Heart left ventricle (tissue), 16 donors: ENCODE measurements at places on chromosomes 6 and 20. TPM values are rescaled to one million over a fixed set of nuclear protein-coding genes. Genes with fewer than 3 reads are reported as not detected.

FNDC1 gene
- total RNA-seq: 0.51 TPM

COL9A1 gene
- total RNA-seq: not detected

PDRG1 gene
- 5.6 TPM for total RNA-seq

DNA sequence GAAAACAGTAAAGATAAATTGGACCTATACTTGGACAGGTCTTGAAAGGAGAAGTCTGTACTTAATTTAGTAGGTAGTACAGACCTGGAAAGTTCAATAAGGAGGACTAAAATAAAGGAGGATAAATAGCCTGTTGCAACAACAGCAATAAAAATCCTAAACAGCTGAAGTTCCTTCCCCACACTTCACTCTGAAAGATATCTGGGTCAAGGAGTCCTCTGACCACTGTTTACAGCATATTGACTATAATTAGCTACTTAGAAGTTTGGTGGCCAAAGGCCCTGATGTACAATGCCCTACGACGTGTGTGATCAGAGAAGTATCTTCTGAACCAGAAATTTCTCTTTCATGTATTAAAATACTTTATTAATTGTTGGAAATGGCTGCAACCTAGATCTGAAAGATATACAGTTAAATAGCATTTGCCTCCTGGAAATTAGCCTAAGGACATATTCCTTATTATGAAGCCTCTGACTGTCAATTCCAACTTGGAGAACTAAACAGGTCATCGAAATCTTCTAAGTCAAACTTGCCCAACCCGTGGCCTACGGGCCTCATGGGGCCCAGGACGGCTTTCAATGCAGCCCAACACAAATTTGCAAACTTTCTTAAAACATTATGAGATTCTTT lies 82.8 kb downstream of the KIF13A start:
- no peak for DNase-seq

DNA sequence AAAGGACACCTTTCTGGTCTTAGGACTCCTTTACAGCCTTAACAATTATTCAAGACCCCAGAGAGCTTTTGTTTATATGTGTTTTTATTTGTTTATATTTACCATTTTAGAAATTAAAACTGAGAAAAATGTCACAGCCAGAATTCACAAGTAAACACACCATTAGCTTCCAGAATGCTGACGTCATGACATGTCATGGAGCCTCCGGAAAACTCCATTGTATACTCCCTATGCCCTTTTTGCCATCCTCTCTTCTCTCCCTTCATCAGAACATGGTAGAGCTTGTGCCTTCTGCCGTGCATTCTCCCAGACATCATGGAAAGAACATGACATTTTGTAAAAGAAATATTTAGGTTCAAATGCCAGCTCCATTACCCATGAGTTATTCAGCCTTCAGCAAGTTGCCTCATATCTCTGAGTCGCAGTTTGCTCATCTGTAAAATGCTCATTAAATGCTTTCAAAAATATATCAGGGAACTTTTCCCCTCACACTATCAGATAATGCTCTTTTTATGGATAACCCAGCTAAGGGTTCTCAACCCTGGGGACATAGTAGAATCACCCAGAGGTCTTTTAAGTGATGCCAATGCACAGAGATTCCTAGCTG lies 27.8 kb downstream of the TNFAIP3 start:
- DNase-seq: no peak

GRCh38 chr6:75116946-75117345 lies 88.9 kb downstream of the COL12A1 start:
- DNase-seq: no peak
